ENCODE measurements at places on chromosomes 5 and 9.

- no peak for DNase-seq
These were observed 19.1 kb downstream of the TNFSF8 start for GRCh38 chr9:114911167-114911821.

DNA sequence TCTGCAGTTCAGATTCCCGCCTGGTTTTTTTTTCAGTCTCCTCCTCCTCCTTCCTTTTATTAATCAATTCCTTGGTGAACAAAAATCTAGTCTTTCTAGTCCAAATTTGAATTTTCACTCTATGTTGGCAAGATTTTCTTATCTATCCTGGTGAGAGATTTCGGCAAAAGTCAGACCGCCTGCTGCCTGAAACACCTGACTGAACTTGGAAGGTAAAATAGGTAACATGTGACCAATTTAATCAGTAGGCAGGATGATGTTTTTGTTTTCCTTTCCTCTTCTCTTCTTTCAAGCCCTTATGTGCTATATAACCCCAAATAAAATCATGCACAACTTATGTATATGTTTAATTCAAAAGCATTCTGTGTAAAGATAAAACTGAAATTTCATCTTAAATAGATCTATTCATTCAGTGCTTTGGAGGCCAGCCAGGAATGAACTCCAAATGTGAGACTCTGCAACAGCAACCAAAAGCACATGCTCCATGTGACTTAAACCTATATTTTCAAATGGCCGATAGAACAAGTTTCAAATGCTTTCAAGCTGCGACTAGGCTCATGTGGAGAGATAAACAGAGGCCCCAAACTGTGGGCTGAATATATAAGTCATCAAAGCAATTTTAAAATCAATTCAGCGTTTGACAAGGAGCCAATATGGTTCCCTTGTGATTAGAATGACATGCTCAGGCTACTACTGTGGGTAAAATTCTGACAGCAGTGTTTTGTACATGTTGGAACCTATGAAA lies 100.4 kb upstream of the SEMA6A start:
- DNase-seq = no peak

GRCh38 chr9:114366334-114367128 lies 21.3 kb downstream of the AKNA start:
- no peak for DNase-seq

DNA sequence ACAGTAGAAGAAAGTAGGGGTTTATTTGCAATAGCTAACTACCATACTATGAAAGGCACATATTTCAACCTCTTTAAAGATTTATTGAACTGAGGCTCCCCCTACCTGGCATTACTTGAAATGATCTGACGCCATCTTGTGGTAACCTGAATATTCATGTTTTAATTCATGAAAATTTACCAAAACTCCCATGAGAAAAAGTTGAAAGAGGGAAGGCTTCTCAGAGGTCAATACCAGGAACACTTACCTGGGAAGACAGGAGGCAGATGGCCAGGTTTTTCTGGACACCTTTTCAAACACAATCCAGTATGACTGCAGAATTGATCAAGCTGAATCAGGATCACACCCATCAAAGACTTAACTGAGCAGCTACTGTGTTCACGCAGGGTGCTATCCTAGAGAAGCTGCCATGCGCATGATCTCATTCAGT lies 9.4 kb downstream of the PRELID2 start:
- no peak for DNase-seq

DNA sequence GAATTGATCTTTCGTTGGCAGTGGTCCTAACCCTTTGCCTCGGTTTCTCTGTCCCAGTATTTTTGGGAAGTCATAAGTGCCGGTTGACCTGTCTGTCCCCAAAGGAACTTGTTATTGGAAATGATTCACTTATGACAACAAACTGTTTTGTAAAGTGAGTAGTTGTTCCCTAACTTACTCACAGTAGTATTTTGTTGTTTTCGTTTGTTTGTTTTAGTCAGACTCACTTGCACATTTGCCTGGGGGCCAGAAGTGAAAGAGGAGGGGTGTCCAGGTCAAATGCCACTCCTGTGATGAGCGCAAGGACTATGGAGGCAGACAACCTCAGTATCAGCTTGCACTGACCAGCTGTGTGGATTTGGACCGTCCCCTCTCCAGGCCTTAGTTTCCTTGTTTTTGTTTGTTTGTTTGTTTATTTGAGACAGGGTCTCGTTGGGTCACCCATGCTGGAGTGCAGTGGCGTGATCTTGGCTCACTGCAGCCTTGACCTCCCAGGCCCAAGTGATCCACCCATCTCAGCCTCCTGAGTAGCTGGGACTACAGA lies 47.3 kb downstream of the ANKRD55 start:
- no peak for DNase-seq

- DNase-seq = no peak
These were observed 343.8 kb upstream of the CHD1 start for GRCh38 chr5:99272576-99272975.

- DNase-seq = no peak
These were observed 3.9 kb downstream of the PPP3R2 start for GRCh38 chr9:101590901-101591300.

- no peak for DNase-seq
These were observed 480.9 kb upstream of the PAPPA start for GRCh38 chr9:115672477-115673316.

DNA sequence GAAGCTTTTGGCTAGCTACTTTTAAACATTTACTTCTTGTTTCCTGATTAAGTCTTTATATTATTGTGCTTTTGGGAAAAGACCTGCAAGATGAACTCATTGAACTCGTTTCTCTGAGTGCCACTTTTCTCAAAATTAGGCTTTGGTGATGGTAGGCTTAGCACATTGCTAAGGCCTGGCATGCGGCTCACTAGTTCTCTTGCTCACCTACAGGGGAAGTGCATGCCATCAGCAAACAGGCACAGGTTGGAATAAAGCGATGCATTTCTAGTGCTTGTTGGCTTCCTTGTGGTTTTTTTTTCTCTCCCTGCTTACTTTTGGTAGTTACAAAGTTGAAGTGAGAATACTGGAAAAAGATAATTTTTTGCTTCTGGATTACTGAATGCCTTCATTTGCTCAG lies 41.4 kb downstream of the TLE4 start:
- DNase-seq = no peak

DNA sequence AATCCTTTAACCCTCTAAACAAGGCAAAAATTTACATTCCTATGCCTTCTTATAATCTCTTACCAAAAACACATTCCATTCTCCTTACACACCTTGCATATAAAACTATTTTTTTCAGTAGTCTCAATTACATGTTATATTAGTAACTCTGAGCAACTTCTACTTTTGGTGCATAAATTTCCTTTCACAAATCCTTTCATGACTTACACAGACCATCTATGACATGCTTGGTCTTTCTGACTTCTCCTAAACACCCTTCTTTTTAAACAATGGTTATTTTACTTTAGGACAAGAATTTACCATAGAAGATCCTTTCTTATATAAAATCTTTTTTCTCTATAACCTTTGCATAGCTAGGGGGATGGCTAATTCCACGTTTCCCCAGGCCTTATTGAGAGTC lies 208.0 kb upstream of the ARRDC3 start:
- DNase-seq = no peak

- no peak for DNase-seq
These were observed 1983.0 kb upstream of the C9orf72 start for GRCh38 chr9:29556317-29556716.

DNA sequence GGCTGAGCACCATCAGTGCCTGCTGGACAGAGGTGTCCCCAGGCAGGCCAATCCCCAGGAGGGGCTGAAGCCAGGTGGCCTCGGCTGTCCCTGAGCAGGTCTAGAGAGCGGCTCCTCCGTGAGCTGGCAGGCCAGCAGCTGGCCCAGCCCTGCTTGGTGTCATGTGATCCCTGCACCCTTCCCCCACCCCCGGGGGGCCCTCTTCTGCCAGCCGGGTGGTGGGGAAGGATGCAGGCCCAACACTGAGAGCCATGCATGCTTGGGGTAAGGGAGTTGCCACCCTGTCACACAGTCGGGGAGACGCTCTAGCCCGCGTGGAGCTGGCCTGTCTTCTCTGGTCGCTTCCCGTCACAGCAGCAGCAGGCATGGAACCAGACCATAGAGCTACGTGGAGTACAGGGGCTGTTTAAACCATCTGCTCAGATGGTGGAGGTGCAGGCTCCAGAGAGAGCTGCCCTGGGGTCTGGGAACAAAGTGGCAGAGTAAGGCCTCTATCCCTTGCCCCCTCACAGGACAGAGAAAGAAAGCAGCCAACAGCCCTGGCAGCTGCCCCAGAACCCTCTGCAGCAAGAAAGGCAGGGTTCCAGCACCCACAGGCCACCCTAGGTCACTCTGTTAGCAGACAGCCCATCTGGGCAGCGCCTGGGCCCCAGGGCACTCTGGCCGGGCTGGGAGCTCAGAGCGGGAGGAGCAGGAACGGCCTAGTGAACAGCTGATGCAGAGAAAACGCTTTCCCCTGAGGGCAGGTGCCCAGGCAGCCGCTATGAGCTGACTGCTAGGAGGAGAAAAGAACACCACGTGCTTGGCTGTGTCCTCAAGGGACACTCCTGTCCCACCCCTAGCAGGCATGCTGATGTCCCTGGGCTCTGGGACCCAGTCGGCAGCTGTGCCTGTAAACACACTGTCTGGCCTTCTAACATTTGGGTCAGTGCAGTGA lies 6.8 kb downstream of the RALGDS start:
- no peak for DNase-seq

GRCh38 chr9:75685062-75685461 lies 205.4 kb upstream of the PCSK5 start:
- DNase-seq = no peak

DNA sequence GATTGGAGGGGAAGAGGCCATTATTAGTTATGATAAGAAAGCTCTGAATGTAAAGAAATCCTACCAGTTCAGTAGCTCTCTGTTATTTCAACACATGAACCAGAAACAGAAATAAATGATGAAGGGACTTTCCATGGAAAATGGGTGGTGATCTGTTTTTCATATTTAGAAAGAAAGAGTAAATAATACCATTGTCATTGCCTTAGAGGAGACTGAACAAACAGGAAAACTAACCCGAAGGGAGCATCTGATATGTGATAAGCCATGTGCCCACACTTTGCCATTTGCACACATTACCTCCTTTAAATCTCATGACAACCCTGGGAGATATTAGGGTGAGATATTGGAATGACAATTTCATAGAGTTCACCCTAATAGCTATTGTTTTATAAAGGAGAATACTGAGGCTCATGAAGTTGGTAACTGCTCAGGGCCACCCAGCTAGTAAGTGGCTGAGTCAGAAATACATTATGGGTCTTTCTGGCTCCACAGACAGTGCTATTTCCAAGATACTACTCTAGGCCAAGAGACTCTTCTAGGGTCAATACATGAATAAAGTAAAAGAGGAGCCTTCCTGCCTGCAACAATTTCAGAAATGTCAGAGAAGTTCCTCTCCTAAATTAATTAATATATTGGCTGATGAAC lies 111.0 kb upstream of the SLIT3 start:
- no peak for DNase-seq

GRCh38 chr9:551986-552929 lies 289.2 kb upstream of the DMRT1 start:
- no peak for DNase-seq
